ENCODE measurements at places on chromosomes 11 and 22.

- H3K4me3 ChIP-seq, result no peak overlapping the region
- peaks cover 6% of the 10 kb centered on the region for H3K27me3 ChIP-seq
- H3K36me3 ChIP-seq, result no peaks in the 10 kb centered on the region
- no peak for DNase-seq
- H3K4me1 ChIP-seq, result peaks cover 9% of the 10 kb centered on the region
Measured at GRCh38 chr11:123033895-123034294, 28.0 kb downstream of the HSPA8 start.

- H3K36me3 ChIP-seq, result peaks cover 3% of the 10 kb centered on the region
- H3K27me3 ChIP-seq, result peaks cover 8% of the 10 kb centered on the region
- H3K4me1 ChIP-seq, result no peaks in the 10 kb centered on the region
- H3K4me3 ChIP-seq, result no peak overlapping the region
Measured at GRCh38 chr22:30054764-30055069, 25.5 kb upstream of the HORMAD2 start.

DNA sequence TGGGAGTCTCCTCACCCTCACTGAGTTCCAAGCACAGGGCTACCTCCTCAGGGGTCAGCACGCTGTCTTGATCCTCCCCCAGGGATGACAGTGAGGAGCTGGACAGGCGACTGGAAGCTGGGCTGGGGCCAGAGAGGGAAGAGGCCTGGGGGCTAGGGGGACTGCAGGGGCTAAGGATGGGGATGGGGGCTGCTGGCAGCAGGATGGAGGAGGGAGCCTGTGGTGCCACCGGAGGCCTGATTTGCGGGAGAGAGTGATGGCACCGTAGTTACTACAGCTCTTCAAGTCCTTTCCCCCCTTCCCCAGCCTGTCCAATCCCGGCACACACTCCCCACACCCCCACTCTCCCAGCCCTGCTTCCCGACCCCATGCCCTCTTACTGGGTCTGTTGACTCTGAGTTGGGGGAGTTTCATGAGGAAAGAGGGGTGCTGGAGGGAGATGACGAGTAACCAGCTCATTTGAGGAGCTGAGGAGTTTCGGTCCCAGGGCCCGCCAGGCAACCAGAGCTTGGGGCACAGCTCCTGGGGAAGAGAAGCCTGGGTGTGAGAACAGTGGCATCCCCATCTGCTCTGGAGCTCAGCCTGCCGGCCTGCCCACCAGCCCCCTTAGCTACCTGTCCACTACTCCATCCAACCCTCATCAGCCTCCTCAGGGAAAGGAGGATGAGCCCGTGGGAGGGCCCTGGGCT, 10.5 kb downstream of the ROBO4 start:
- peaks cover 6% of the 10 kb centered on the region for H3K27me3 ChIP-seq
- H3K27ac ChIP-seq, result no peak overlapping the region
- H3K4me3 ChIP-seq, result no peak overlapping the region
- no peak for DNase-seq
- peaks cover 2% of the 10 kb centered on the region for H3K4me1 ChIP-seq
- H3K36me3 ChIP-seq, result no peaks in the 10 kb centered on the region

- peaks cover 2% of the 10 kb centered on the region for H3K4me1 ChIP-seq
- no peak for DNase-seq
- no peak overlapping the region for H3K4me3 ChIP-seq
Measured at GRCh38 chr11:95556342-95557163, 233.0 kb downstream of the FAM76B start.

DNA sequence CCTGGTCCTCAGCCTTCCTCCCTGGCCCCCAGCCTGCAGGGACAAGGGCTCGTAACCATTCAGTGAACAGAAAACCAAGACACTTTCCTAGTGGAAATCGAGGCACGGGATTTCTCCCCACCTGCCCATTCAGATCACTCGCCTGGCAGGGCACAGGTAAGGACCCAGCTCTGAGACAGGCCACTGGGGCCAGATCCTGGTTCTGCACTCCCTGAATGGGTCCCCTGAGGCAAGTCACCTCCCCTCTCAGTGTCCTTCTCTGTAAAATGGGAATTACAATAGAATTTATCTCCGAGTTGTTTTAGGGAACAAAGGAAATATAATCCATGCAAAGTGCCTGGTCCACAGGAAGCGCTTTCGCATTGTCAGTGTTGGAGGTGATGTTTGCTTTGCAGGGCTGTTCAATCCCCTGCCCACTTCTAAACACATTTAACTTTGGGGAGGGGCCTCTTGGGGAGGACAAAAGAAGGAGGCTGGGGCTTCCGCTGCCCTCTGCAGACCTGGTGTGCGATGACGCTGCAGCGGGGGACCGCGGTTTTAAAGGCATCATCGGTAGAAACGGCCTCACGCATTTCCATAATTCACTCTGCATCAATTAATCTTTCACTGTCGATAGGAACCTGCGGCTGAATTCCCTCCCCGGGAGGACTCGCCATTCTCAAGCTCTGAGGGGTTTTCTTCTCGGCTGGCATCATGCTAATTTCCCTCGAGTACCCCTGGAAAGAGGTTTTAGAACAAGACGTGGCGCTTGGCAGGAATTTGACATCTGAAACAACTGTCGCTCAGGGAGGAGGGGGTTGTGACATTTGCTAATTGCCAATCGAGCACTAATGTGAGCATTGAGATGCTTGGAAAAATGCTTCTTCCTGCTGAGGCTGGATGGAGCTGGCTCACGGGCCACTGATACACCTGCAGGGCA, 70.4 kb upstream of the FGF3 start:
- no peaks in the 10 kb centered on the region for H3K4me1 ChIP-seq
- no peak overlapping the region for H3K27ac ChIP-seq
- DNase-seq, result no peak
- H3K36me3 ChIP-seq, result no peaks in the 10 kb centered on the region
- no peak overlapping the region for H3K4me3 ChIP-seq

- peaks cover 28% of the 10 kb centered on the region for H3K4me1 ChIP-seq
- H3K27me3 ChIP-seq, result peaks cover 37% of the 10 kb centered on the region
- no peak overlapping the region for H3K27ac ChIP-seq
- no peak for DNase-seq
- no peaks in the 10 kb centered on the region for H3K36me3 ChIP-seq
- no peak overlapping the region for H3K4me3 ChIP-seq
Measured at GRCh38 chr11:1735271-1735670, 15.1 kb downstream of the IFITM10 start.

GRCh38 chr22:22216450-22216959, 28.1 kb upstream of the VPREB1 start:
- H3K36me3 ChIP-seq, result no peaks in the 10 kb centered on the region
- H3K4me3 ChIP-seq, result no peak overlapping the region
- peaks cover 8% of the 10 kb centered on the region for H3K4me1 ChIP-seq
- DNase-seq, result no peak
- no peak overlapping the region for H3K27ac ChIP-seq
- H3K27me3 ChIP-seq, result peaks cover 6% of the 10 kb centered on the region
